ENCODE measurements at places on chromosomes 4 and X.

DNA sequence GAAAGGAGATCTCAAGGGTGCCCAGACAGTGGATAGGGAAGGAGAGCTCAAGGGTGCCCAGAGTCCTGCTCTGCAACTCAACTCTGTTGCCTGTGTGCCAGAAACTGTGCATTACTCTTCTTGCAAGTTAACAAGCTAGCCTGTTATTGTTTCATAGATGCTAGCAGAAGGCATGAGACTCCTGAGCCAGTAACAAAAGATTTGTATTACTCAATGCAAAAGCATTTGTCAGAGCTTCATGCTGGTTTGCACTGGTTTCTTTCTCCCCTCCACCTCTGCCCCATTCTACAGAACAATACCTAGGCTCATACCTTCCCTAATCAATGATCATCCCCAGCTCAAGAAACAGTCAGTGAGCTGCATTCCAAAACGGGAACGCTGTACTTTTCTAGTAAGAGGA lies 124.5 kb upstream of the NEIL3 start:
- no peak for DNase-seq

- DNase-seq = no peak
Measured at GRCh38 chr4:7041801-7042502, 1.2 kb upstream of the TADA2B start.

- no peak for DNase-seq
Measured at GRCh38 chr4:96120206-96120605, 280.3 kb downstream of the PDHA2 start.

DNA sequence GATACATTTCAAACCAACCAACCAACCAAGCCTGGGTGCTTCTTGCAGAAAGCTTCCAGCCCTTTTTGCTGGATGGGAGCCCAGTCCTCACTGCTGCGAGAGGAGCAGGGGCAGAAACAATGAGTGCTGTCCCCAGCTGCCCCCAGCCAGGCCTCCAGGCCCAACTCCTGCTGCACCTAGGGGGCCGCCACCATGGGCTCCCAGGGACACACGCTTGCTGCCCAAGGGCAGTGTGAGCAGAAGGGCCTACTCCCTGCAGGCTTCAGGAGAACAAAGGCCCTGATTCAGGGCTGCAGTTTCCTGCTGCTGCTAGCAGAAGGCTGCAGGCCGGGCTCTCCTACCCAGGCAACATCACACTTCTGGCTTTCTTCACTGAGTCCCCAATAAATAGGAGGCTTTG lies 37.7 kb upstream of the ENPP6 start:
- no peak for DNase-seq

DNA sequence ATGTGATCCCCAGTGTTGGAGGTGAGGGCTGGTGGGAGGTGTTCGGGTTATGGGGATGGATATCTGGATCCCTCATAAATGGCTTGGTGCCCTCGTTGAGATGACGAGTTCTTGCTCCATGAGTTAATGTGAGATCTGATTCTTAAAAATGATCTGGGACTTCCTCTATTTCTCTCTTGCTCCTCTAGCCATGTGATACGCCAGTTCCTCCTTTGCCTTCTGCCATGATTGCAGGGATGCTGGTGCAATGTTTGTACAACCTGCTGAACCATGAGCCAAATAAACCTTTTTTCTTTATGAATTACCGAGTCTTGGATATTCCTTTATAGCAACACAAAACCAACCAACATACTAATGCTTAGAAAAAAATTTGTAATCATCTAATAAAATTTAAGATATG lies 56.6 kb downstream of the STAP1 start:
- DNase-seq = peak; percentile 28

DNA sequence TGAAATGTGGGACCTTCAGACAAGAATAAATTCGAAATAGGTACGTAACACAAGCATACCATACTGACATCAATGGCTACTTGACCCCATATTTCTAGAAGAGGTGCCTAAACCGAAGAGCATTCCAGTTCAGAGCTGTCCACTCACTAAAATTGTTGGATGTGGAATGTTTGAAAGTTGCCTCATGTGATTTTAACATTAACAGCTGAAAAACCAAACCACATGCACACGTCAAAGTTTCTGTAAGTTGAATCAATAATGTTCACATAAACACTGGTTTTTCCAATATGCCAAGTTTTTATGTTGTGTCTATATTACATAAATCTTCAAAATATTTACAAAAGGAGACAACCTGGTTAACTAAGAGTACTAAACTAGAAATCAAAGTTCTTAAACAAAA lies 3.5 kb downstream of the UBE2D3 start:
- no peak for DNase-seq

GRCh38 chr4:94131212-94131611 lies 76.5 kb upstream of the SMARCAD1 start:
- DNase-seq = no peak

DNA sequence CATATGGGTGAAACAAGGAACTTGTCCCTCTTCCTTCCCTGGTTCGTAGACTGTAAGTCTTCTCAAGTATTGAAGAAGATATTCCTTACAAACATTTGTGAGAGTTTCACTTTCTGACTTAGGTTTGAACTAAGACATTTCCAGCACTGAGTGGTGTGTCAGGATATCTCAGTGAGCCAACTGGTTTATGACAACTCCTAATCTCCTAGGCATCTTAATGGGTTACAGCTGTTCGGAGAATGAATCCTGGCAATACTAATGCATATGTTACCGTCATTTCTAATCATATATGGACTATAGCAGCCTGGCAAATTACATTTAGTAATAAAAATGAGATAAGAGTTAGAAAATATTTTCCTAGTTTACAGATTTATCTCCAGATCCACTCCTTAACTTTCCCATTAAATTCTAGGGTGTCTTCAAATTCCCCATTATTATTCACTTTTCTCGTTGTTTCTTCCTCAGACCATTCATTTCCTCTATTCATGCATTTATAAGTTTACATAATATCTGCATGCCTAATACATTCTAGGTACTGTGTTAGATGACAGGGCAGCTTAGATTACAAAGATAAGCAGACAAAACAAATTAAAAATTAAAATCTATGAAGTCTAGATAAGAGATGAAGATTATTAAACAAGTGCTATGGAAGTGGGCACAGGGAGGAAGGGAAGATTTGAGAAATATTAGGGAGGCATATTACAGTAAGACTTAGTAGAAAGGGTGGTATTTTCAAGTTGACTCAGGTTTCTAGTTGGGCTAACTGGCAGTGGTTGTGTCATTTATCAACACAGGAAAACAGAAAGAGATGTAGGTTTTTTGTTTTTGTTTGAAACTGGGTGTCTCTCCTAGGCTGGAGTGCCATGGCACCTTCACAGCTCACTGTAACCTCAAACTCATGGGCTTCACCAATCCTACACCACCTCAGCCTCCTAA lies 173.9 kb downstream of the WDFY3 start:
- no peak for DNase-seq

- DNase-seq = no peak
Measured at GRCh38 chr4:8231551-8232049, 32.5 kb downstream of the SH3TC1 start.

GRCh38 chrX:30822764-30823163 lies 66.3 kb downstream of the TAB3 start:
- no peak for DNase-seq

GRCh38 chrX:150213481-150214030 lies 149.6 kb upstream of the MAMLD1 start:
- no peak for DNase-seq

DNA sequence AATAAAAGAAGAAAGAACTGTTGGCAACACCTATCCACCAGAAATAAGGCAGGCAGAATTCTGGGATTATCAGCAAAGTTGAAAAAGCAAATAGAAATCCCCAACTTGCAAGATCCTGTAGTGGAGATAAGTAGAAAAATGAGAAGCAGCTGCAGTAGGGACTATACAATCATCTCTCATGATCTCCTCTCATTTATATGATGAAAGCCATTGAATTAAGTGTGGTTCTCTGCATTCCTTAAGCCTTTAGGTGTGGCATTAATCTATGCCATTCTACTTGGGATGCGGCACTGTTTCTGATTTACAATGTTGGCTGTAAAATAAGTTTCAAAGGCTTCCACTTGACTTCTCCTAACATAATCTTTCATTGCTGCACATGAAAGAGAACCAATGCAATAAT lies 869.8 kb downstream of the TRAM1L1 start:
- DNase-seq = no peak

DNA sequence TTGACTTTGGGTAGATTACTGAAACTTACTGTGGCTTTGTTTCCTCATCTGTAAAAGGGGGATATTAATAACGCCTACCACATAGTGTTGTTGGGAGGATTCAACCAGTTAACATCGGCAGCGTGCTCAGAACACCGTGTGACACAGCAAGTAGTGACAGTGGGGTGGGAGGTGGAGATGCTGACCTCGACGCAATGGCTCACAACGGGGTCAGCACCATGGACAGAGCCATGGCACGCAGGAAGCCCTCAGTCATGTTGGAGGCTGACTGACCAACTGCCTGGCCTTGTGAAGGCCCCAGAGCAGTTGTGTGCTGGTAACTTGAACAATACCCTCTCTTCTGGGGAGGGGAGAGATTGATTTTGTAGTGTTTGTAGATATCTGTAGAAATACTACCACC lies 93.2 kb downstream of the WFS1 start:
- no peak for DNase-seq

- DNase-seq = no peak
Measured at GRCh38 chrX:80917919-80918318, 108.2 kb upstream of the BRWD3 start.

DNA sequence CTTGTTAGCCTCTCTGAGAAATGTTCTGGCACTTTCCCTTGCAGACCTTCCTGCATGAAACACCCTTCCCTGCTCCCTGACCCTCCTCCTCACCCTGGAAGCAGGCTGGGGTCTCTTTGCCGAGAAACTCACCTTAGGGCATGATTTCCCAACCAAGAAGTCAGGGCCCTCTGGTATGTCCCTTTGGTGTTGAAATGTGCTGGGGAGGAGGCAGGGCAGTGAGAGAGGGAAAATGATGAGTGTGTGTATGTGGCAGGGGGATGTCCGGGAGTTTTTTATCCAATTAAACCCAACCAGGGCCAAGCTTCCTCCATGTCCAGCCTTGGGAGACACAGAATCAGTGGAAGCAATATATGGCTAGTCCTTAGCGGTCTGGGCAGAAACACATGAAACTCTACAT lies 5.1 kb downstream of the ELF4 start:
- DNase-seq = no peak

DNA sequence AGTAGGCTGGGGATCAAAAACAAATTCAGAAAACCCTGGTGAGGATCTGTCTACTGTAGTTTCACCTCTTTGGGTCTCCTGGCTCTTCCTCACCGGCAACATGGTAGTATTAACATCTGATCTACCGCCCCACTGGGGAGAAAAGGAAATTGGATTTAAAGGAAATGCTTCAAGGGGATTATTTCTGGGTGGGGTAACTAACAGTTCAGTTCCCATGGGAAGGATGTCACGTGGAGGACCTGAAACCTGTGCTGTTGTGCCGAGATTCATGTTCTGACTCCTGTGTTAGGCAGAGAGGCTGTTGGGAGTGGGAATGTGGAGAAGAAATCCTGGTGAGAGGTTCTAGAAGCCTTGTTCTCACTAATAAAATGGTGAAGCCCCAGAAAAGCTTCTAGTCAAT lies 254.4 kb downstream of the BCOR start:
- DNase-seq = no peak

- peak; percentile 4 for DNase-seq
Measured at GRCh38 chrX:101260435-101260834, 30.7 kb downstream of the TAF7L start.

DNA sequence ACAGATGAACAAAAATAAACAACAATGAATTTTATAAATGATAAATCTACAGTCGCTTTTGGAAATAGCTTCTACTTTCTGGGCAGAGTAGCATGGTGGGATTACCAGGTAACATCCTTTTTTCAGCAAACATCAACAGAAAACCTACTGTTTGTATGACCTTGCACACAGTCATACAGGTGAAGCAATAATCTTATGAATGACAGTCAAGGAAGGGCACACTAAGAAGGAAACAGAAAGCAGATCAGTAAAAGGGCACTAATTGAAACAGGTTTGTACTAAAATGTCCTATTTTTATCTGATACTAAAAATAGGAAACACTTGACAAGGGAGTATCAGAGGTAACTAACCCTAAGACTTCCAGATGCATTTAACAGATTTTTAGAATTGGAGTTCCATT lies 108.9 kb downstream of the DLG3 start:
- no peak for DNase-seq

DNA sequence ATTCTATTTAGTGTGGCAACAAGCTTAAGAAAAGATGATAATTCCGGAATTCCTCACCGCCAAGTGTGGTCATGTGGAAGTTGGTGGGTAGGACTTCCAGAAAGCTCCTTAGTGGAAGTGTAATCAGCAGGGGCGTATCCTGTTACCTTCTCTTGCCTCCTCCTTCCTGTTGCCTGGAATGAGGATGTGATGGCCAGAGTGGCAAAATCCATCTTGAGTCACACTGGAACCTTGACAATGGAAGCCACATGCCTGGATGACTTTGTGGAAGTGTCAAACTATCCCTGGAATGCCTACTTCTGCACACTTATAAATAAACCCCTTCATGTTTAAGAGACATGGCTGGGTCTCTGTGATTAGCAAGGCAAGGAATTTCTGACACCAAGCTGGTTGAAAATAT lies 191.0 kb downstream of the PRDM5 start:
- no peak for DNase-seq

DNA sequence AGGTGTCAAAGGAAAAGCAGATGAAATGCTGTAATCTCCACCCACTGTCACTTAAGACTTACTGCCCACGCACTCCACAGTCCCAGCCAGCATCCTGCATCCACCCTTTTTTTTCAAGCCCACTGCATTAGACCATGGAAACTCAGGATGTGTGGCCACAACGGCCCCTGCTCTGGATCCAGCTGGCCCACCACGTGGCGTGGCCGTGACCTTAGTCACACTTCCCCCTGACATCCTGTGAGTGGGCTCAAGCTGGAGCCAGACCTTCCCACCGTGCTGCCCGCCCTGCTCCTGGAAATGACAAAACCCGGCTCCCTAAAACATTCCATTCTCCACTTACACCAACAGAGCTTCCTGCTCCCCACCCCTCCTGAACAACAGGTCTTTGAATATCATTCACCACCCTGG lies 588.3 kb upstream of the DIPK2B start:
- no peak for DNase-seq

- no peak for DNase-seq
Measured at GRCh38 chr4:1348014-1348513, 1.1 kb downstream of the UVSSA start.

DNA sequence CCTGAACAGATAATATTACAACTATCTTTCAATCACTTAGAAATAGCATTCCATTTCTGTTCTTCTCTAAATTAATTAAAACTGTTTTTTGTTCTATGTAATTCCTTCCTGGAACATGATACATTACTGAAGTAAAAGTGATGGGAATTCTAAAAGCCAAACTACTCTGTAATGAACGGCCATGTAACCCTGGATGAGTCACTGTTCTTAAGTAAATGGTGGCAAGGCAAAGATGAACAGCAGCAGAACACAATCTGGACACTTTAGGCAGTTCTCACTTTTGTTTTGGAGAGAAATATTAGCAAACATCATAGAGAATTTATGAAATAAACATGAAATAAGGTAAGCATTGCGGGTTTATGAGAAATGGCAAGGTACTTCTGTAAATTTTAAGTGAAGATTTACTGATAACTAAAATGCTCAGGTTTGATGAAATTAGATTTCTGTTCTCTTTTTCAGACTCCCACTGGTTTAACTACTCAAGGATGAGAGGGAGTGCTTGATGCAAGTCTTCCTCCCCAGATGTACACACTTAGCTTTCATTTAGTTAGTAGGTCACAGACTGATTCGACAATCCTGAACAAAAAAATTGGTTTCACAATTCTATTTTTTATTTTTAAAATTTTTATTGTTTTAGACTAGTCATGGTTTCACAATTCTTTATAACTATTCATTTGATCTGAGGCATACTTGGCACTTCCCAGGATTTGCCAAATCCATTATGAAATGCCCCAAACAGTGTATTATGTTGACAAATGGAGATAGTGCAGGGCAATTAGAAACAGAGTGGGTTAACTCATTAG lies 964 bp upstream of the GPR82 start:
- no peak for DNase-seq

Measured in Kasumi-1 (cell line).